Uterus (tissue), 4 donors: ENCODE measurements at places on chromosomes 7 and 10. TPM values are rescaled to one million over a fixed set of nuclear protein-coding genes. Genes with fewer than 3 reads are reported as not detected.

SPDYE2B gene
- not detected for total RNA-seq

ARHGEF5 gene
- total RNA-seq: 5.6 TPM

GPRIN2 gene
- total RNA-seq: not detected

WIPF3 gene
- total RNA-seq: 0.77 TPM

ITPRID1 gene
- not detected for total RNA-seq

ZNF503 gene
- 21.6 TPM for total RNA-seq

PSMA2 gene
- total RNA-seq: 60.9 TPM

SPDYE9 gene
- not detected for total RNA-seq

OR2A14 gene
- not detected for total RNA-seq

MEOX2 gene
- total RNA-seq: 9.5 TPM

PIK3AP1 gene
- 10.0 TPM for total RNA-seq

GIMAP5 gene
- total RNA-seq: 22.6 TPM

- no peak for DNase-seq
Measured at GRCh38 chr10:66151346-66151745, 774.5 kb upstream of the LRRTM3 start.

GRCh38 chr7:77217474-77218185 is 18.0 kb upstream of the FGL2 start:
- no peak for DNase-seq

DNA sequence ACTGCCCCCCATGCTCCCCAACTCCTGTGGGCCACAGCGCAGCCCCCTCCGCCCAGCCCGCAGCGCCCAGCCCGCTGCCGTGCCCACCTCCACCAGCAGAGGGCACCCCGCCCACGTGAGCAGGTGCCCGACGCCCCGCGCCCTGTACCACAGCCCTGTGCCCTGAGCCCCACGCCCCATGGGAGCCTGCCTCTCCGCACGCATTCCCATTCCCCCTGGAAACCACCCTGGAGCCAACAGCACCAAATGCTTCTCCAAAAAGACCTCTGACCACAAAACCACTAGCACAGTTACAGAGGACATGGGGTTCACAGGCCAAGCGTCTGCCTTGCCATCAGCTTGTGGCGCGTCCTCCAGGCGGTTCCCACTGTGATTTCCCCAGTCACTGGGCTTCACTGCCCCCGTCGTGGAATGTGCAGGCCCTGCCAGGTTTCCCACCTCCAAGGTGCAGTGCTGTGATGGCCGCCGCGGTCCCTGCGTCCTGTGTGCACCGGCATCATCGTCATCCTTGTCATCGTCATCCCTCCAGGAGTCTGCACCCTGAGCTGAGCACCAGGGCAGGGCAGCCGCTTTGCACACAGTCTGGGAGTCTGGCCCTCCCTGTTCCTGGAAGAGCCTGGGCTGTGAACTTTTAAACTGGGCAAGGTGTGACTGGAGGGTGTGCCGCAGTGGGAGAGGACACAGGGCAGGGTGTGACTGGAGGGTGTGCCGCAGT is 61.7 kb downstream of the PWWP2B start:
- DNase-seq: peak; percentile 62

DNA sequence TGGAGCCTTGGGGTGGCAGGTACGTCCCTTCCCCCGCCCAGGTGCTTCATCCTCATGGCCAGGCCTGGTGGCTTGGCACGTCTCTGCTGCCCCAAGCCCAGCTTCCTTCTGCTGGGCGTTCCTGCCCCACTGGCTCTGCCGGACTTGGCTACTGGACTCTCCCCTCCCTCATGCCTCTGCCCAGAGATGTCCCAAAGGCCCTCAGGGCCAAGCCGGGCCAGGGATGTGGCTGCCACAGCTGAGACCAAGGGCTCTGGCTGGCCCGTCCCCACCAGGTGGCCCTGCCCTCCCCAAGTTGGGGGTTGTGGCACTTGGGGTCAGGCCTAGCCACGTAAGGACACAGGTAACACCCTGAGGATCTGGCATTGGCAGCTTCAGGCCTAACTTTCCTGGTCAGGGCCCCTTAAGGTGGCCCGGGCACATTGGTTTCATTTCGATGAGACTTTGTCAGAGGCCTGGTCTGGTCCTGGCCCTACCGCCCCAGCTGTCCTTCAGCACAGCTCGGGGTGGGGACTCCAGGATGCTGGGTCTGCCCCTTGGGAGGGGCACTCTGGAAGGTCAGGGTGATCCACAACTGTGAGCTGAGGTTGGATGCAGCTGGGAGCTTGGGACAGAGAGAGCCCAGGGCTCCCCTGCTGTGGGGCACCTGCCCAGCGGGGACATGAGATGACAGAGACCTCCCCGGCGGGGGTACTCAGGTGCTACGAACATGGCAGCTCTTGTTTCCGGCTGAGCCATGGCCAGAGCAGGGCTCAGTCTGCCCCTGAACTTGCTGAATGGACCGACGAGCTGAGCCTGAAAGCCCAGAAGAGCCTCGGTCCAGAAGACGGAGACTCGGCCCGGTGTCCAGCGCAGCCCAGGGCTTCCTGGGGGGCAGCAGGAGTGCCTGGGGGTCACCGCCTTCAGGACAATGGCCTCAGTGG is 2.9 kb downstream of the BHLHA15 start:
- no peak for DNase-seq

GRCh38 chr10:94343151-94343550 is 19.6 kb downstream of the NOC3L start:
- no peak for DNase-seq

DNA sequence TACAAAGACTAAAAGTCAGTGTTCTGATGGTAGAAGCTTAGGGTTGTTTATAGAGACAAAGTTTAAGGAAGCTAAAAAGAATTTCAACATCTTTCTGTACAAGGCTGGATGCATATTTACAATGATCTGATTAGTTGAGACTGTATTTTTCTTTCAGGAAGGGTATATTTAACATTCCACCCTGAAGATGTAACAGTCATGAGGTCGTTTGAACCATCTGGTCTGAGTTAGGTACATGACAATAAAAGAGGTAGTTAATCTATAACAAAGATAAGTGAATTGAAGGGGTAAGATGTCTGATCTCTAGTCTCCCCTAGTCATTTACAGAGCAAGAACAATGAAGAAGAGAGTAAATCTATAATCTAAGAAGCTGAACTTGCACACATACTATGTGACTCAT is 821.2 kb downstream of the CNTNAP2 start:
- no peak for DNase-seq

GRCh38 chr10:78458983-78459638 is 425.4 kb downstream of the RPS24 start:
- no peak for DNase-seq

GRCh38 chr7:67021260-67021659 is 24.6 kb downstream of the TYW1 start:
- DNase-seq: no peak

GRCh38 chr10:33123680-33124079 is 165.7 kb upstream of the ITGB1 start:
- DNase-seq: no peak

DNA sequence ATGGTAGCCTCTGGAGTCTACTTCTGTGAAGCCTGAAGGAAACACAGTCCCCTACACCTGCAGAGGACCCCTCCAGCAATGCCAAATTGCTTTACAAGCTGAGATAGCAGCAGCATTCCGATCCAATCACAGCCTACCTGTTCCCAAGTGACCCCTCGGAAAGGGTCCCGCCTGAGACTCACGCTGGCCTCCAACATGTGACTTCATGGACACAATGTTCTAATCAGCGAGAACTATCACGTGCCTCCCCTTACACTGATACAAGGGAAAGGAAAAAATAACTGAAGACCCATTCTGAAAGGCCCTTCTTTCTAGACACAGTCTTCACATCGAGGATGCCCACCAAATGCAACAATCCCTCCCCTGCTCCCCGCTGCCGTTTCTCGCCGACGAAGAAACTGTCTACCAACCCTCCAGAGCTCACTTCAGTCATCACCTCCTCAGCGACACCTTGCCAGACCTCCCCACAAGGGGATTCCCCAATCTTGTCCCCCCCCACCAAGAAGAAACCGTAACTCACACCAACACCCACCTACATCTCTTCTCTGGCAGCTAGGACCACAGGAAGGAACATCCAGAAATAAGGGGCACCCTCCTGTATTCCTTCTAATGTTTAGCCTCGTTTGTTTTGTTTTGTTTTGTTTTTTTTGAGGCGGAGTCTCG is 1.8 kb downstream of the SNX8 start:
- DNase-seq: no peak

GRCh38 chr10:7756360-7756992 is 31.3 kb downstream of the KIN start:
- DNase-seq: no peak

DNA sequence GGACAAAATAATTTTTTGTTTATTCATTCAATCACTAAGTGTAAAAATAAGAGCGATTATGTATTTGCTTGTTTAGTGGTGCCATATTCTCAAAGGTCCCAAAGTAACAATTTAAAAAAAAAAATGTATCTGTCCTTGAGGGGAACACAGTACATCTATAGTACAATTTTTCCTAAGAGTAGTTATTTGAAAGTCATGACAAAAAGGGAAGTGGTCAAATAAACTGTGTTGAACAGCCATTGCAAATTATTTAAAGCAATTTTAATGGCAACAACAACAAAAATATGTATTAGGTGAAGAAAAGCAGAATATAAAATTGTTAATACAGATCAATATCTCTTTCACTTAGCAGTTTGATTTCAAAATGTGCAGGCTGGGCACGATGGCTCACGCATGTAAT is 943.5 kb downstream of the CNTNAP2 start:
- DNase-seq: no peak

- no peak for DNase-seq
Measured at GRCh38 chr7:99016196-99016595, 127.7 kb downstream of the SMURF1 start.

GRCh38 chr7:2619116-2619515 is 12.7 kb upstream of the TTYH3 start:
- no peak for DNase-seq

DNA sequence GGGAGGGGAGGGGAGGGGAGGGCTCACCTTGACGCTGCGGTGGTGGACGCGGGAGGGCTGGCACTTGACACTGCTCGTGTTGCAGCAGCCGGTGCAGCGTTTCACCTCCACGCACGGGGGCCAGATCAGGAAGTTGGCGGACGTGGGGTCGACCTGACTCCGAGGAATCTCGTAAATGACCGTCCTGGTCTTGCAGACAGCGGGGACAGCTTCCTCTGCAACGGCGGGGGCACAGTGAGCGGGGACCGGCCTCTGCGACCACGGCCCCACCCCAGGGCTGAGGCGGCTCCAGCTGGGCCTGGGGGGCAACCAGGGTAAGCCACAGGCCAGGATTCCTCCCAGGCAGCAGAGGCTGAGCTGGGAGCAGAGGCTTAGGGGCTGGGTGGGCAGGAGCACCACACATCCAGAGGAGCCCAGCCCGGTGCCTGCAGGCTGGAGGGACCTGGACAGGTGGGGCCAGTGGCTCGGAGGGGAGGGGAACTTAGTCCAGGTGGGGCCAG is 8.8 kb downstream of the PDGFA start:
- DNase-seq: no peak

DNA sequence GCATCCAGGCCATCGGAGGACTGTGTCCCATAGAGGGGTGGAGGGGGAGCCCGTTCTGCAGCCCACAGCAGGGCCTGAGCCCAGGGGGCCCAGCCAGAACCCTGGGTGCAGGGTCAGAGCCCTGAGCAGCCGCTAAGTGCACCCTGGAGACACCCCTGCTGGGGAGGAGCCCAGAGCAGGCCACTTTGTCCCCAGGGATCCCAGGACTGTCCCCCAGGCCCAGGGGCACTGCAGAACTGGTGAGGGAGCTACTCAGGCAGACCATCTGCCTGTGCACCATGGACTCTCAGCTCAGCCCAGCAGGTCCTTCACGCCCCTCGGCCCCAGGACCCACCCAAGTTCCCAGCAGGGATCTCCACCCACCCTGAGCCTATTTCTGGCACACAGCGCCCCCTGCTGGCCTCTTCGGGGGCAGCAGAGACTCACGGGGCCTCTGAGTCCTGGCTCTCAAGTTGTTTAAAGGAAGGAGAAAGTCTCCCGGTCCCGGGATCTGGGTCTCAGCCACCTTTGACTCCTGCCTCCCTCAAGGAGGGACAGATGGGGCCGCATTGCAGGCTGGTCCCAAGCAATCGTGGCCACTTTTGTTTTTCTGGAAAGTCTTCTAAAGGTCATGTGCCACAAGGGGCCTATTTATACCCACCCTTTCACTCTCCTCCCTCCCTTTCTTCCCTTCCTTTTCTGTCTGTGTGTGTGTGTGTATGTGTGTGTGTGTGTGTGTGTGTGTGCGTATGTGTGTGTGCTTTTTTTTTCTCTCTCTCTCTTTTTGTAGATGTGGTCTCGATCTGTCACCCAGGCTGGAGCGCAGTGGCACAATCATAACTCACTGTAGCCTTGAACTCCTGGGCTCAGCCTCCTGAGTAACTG is 90.3 kb downstream of the MYL10 start:
- DNase-seq: peak; percentile 34

GRCh38 chr10:89159761-89160160 is 47.4 kb downstream of the CH25H start:
- DNase-seq: no peak

GRCh38 chr10:94027197-94027596 is 33.5 kb downstream of the PLCE1 start:
- DNase-seq: no peak

DNA sequence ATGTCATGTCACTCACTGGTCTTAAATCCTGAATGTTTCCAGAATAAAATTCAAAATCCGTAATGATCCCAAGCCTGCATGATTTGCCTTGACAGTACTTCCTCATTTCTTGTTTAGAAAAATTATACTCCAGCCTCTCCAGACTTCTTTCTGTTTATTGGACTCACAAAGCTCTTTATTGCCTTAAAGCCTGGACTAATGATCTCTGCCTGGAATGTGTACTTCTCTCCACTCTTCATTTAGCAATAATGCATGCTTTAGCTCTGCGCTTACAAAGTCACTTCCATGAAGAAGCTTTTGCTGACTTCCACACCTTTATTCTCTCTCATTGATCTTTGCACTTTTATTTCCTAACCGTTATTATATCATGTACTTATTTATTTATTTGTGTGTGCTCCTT is 27.4 kb upstream of the SLC26A3 start:
- DNase-seq: no peak
